ENCODE measurements at places on chromosomes 16 and 17.

DNA sequence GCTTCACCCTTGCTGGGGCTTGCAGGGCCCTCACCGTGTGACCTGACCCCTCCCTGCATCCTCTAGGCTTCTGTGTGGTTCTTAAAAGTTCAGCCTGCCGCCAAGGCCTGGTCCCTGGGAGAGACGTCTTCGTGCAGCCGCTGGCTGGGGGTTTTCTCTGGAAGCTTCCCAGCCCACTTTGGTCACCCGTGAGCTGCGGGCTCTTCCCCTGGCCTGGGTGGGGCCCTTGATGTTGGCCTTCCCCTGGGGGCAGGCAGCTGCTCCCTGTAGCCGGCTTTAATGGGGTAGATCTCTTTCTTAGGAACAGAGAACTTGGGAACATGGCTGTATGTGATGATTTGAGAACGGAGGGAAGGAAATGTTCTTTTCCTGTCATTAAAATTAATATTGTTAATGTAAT lies 32.7 kb downstream of the ZNF750 start:
- no peak for DNase-seq

GRCh38 chr17:35740997-35741931 lies 9.8 kb downstream of the RASL10B start:
- DNase-seq: no peak

- no peak for DNase-seq
These were observed 57.4 kb downstream of the SHISA6 start for GRCh38 chr17:11298401-11298800.

DNA sequence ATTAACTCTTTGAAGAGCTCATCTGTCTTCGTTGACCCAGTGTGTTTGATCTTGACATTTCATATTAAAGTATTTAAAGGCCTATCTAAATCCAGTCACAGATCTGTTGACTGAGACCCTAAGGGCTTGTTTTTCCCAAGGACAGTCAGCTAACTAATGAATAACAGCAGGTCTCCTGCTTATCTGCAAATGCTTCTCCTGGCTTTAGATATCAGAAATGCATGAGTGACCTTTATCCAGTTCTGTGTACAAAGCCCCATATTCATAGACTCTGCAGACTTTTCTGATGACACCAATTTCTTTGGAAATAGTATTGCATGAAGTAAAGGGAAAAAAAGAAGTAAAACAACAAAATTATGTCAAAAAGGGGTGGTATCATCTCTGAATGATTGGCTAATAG lies 70.3 kb downstream of the YPEL2 start:
- DNase-seq: no peak

- no peak for DNase-seq
These were observed 5.5 kb downstream of the TRAF7 start for GRCh38 chr16:2160915-2161551.

- DNase-seq: no peak
These were observed 154.3 kb upstream of the ZFHX3 start for GRCh38 chr16:73202161-73202729.

GRCh38 chr17:37273409-37274051 lies 102.3 kb upstream of the C17orf78 start:
- DNase-seq: no peak

DNA sequence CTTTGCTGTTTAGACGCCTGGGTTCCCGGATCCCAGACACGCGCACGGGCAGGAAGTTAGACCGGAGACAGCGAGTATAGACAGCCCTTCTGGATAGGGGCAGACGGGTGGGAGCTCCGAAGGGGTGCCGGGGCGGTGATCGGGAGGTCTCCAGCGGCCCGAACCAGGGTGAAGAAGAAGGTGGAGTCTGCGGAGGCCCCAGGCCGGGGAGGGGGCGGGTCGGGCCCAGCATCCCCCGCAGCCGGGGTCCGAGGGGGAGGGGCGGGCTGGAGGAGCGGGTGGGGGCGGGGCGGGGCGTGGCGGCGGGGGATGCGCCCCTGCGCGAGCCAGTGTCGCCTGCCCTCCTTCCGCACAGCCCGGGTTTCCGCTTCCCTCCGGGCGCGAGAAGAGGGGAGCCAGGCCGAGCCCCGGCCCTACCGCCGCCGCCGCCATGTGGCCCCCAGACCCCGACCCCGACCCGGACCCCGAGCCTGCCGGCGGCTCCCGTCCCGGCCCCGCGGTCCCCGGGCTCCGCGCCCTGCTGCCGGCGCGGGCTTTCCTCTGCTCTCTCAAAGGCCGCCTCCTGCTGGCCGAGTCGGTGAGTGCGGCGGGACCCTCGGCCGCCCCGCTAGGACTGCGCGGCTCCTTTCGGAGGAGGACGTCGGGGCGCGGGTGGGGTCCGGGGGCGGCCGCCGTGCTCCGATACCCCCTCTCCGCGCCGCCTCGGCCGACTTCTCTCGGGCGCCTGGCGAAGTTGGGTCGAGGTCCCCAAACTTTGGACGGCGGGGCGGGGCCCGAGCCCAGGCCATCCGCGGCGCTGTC lies at the start of gene CMTM3:
Gene CMTM3, plus strand, starts transcription at position 329 of the 801 bp plus-strand sequence. Its CDS starts 102 bp downstream, at position 431.
- DNase-seq: peak; percentile 50

- no peak for DNase-seq
These were observed 94.1 kb downstream of the PLCG2 start for GRCh38 chr16:81873206-81873605.

GRCh38 chr17:44108440-44109311 lies 14.8 kb downstream of the HDAC5 start:
- DNase-seq: no peak

DNA sequence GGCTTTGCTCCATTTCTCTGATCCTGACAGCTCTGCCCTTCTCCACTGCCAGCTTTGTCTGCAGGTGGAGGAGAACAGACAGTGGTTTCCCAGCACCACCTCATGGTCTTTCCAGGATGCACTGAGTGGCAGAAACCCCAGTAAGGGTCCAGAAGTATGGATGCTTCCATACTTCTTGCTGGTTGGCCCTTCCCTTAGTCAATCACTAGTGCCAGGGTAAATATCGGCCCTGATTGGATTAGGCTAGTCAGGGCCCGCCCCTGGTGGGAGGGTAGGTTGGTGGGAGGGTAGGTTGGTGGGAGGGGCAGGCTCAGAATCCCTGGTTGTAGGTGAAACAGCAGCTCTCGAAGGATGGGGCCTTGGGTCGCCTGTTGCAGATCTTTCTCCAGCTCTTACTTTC lies 10.2 kb downstream of the RNF213 start:
- DNase-seq: no peak

DNA sequence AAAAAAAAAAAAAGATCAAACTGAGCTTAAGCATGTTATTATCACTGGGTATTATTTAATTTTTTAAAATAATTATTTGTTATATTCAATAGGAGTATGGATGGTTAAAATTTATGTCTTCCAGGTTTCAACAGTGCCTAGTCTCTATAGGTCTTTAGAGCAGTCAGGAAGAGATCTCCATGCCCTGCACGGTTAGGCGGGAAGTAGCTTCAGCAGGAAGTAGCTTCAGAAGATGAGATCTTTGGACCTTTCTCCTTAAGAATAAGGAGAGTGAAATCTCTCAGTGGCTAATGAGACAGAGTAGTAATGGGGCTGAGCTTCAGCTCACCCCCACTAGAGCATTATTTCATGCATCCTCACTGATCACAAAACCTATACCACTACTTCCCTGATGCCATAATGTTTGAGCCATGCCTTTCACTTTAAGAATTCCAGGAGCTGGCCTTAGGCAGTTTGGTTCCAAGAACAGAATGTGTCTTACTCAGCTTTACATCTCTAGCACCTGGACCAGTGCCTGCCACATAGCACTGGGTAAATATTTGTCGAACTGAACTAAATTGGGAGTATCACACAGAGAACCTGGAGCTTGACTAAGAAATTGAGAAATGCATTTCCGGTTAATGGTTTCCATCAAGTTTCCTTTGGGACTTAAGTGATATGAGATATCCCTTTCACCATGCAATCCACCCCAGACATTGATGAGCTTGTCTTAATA lies 43.5 kb downstream of the SCPEP1 start:
- no peak for DNase-seq

- no peak for DNase-seq
These were observed 8.7 kb upstream of the SLC7A5 start for GRCh38 chr16:87877942-87878507.

DNA sequence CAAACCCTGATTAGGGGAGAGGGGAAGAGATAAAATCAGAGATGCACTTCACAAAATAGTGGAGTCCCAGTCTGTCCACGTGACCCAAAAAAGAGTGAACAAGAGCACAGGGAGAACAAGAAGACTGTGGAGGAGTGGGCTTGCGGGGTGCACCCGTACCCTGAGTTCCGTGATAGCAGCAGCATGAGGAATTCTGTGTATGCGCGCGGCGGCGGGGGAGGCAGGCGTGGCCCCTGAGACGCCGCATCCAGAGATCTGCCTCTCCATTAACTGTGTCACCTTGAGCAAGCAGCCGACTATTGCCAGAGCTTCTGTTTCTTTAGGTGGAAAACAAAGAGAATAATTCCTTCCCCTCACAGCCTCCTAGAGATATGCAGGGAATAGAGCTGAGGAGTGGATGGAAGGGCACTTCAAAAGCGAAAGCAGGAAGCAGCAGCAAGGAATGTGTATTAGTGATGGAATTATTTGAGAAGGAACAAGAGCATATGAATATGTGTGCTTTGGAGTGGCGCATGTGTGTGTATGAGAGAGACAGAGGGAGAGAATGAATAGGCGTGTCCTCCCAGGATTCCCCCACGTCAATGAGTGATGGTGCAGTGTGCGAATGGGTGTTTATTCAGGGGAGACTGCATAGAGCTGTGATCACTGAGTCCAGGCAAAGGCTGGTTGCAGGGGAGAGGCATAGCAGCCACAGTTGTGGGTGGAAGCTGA lies 10.4 kb upstream of the SOX9 start:
- DNase-seq: no peak

DNA sequence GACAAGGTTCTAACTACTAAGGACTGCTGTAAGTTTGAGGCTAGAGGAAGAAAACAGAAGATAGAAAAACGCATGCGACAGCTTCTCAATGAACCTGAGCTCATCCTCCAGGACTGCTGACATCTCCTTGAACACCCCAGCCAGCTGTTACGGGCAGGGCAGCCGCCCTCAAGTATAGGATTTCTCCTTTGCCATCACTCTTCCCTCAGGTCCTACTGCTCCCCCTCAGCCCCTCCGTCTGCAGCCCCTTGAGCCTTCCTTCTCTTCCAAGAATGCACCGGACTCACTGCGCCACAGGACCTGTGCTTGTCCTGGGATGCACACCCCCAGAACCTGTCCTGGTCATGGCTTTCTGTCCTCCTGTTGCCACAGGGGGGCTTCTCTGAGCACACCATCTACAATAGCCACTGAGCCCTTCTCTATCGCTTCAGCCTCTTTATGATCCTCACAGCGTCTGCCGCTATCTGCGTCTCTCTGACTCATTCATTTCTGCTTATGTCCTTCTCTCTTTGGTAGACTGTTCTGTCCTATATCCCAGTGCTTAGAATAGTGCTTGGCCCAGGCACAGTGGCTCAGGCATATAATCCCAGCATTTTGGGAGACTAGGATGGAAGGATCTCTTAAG lies 15.7 kb upstream of the XYLT2 start:
- DNase-seq: no peak

GRCh38 chr16:24062270-24062817 lies 193.8 kb upstream of the CACNG3 start:
- no peak for DNase-seq

DNA sequence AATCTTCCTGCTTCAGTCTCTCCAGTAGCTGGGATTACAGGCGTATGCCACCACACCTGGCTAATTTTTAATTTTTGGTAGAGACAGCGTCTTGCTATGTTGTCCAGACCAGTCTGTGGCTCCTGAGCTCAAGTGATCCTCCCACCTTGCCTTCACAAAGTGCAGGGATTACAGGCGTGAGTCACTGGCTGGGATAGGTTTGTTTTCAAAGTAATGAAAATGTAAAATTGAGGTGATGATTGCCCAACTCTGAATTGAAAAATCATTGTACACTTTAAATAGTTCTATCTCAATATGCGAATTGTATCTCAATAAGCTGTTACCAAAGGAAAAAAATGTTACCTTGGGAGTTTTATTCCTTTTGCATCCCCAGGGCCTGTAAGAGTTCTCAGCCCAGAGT lies 1.2 kb upstream of the AMFR start:
- no peak for DNase-seq

- DNase-seq: no peak
These were observed 28.2 kb upstream of the CCL1 start for GRCh38 chr17:34391241-34391640.

DNA sequence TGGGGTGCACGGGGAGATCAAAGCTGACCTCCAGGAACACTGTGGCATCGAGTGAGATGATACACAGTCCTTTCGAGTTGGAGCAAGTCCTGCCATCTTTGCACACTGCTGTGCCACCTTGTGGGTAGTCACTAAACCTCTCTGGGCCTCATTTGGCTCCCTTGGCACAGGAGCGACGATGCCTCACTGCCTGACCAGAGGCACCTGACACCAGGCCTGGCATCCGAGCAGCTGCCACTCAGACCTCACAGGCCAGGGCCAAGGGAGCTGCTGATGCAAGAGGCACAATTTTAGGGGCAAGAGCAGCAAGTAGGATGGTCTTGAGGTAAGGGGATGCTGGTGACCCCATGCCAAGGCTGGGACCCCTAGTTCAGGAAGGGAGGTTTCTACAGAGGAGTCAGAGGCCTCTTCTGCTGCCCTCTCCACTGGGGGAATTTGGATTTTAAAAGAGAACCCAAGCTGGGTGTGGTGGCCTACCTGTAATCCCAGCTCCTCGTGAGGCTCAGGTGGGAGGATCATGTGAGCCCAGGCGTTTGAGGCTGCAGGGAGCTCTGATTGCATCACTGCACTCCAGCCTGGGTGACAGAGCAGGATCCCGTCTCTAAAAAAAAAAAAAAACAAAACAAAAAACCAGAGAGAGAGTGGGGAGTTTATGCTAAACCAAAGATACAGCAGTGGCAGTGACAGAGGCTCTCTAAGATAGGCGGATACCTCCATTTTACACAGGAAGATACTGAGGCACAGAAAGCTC lies 6.7 kb upstream of the ADGRG1 start:
- DNase-seq: no peak

DNA sequence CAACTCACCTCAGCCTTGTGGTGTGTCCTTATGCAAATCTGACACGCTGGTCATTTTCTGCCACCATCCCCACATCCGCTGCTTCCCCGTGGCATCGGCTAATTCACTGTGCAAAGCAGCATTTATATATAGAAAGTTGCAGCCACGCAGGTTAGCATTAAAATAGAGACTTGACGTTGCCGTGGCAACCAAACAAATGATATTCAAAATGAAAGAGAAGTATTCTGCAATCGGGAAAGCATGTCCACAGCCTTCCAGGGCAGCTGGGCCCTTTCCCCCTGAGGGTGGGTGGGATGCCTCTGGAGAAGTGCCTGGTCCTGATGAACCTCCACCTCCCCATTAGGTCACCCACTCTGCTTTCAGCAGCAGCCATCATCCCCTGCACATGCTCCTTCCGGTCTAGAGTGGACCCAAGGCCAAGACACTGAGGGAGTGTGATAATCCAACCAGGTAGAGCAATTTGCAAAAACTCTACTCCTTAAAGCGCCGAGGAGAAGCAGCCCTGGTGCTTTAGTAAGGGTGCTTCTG lies 138.7 kb downstream of the GAS7 start:
- no peak for DNase-seq

All from stimulated activated CD8-positive, alpha-beta memory T cell treated with anti-CD3 and anti-CD28 coated beads, Interleukin-2, amount 100 ng/mL, for 1 hour (primary cell).